ENCODE measurements at places on chromosomes 5 and 9. TPM values are rescaled to one million over a fixed set of nuclear protein-coding genes. Genes with fewer than 3 reads are reported as not detected.

BTNL3 gene
- total RNA-seq, result not detected

PDE8B gene
- not detected for total RNA-seq

SH2D3C gene
- total RNA-seq, result 30.3 TPM

PHF24 gene
- total RNA-seq, result 0.18 TPM

AJM1 gene
- total RNA-seq, result 4.3 TPM

GHR gene
- total RNA-seq, result not detected

STXBP1 gene
- total RNA-seq, result 15.9 TPM

DNA sequence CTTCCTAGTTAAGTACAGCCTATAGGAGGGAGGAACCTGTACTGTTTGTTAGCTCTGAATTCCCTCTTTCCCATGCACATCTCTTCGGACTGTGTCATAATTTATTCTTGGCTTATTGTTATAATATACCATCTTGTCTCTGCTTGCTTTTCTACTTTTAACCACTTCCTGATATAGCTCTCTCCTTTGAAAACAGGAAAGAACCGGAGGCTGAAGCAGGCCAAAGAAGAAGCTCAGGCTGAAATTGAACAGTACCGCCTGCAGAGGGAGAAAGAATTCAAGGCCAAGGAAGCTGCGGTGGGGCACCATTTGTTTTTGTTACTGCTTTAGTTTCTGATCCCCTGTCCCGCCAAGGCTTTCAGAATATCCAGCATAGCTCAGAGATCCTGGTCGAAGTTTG is 4.8 kb downstream of the ATP6V1G1 start:
- H3K4me3 ChIP-seq, result peak overlapping the region; percentile 56
- peak overlapping the region; percentile 93 for H3K27ac ChIP-seq
- H3K27me3 ChIP-seq, result no peaks in the 10 kb centered on the region
- peak; percentile 72 for DNase-seq
- peaks cover 66% of the 10 kb centered on the region for H3K4me1 ChIP-seq
- H3K36me3 ChIP-seq, result peaks cover 75% of the 10 kb centered on the region

GRCh38 chr5:21858441-21858840 is 994.7 kb downstream of the CDH12 start:
- no peak overlapping the region for H3K4me3 ChIP-seq
- H3K27me3 ChIP-seq, result no peaks in the 10 kb centered on the region
- no peak for DNase-seq
- H3K27ac ChIP-seq, result no peak overlapping the region

GRCh38 chr5:127656825-127657224 is 7.9 kb downstream of the CTXN3 start:
- peaks cover 2% of the 10 kb centered on the region for H3K27me3 ChIP-seq
- H3K36me3 ChIP-seq, result no peaks in the 10 kb centered on the region
- no peak overlapping the region for H3K27ac ChIP-seq

DNA sequence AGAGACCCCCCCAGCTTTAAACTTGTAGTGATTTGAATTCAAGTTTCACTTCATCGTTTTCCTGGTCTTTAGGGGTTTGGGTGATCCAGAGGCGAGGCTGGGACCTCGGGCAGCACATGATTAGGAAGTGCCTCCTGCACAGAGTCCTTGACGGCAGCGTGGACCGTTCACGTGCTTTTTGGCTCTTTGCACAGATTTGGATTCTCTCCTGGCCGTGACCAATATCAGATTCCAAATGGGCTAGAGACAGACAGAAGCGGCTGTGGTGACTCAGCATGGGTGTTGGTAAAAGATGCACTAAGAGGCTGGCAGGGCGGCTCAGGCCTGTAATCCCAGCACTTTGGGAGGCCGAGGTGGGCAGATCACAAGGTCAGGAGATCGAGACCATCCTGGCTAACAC is 117.2 kb upstream of the CACNA1B start:
- peaks cover 69% of the 10 kb centered on the region for H3K36me3 ChIP-seq
- H3K27me3 ChIP-seq, result no peaks in the 10 kb centered on the region
- H3K4me1 ChIP-seq, result peaks cover 51% of the 10 kb centered on the region

GRCh38 chr5:179758955-179759354 is 26.3 kb downstream of the MAML1 start:
- peak overlapping the region; percentile 91 for H3K27ac ChIP-seq
- peaks cover 7% of the 10 kb centered on the region for H3K36me3 ChIP-seq
- H3K27me3 ChIP-seq, result no peaks in the 10 kb centered on the region
- peaks cover 73% of the 10 kb centered on the region for H3K4me1 ChIP-seq

- no peak overlapping the region for H3K27ac ChIP-seq
- H3K27me3 ChIP-seq, result peaks cover 14% of the 10 kb centered on the region
- no peaks in the 10 kb centered on the region for H3K36me3 ChIP-seq
- no peak overlapping the region for H3K4me3 ChIP-seq
Measured at GRCh38 chr9:3916984-3917383, 382.9 kb downstream of the GLIS3 start.

DNA sequence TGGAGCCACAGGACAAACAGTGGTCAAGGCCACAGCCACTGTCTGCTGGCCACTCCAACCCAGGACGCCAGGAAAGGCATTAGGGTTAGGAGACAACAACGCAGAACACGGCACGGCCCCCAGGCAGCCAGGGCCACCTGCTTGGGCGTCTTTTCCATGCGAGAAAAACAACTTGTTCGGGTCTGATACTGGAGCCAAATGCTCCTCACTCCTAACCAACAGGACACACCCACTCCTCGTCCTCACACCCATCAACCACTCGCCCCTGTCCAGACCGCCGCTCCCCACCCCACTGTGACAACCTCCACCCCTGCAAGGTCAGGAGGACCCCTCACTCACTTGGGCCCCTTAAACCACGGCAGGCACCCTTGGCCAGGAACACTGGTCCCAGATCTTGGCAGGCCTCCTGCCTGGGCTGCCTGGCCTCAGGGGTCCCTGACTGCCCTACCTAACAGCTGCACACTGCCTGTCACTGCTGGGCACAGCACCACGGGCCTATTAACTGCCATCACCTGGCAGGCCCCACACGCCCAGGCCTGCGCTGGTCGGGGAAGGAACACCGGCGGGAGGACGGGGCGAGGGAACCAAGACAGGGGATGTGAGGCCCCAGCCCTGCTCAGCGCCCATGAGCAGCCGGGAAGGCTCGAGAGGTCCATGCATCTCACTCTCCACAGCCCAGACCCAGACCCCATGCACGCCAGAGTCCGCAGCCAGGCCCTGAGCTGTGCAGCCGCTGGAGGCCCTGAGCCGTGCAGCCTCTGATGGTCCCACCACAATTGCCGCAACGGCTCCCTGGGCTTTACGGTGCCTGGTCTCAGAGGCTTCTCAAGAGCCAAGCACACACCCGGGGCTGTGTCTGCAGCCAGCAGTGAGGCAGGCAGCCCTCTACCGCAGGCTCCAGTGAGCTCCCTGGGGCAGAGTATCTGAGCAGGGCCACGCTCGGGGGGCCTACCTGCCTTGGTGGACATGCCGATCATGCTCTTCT is 13.8 kb downstream of the CLPTM1L start:
- no peaks in the 10 kb centered on the region for H3K27me3 ChIP-seq
- H3K4me1 ChIP-seq, result peaks cover under 1% of the 10 kb centered on the region

DNA sequence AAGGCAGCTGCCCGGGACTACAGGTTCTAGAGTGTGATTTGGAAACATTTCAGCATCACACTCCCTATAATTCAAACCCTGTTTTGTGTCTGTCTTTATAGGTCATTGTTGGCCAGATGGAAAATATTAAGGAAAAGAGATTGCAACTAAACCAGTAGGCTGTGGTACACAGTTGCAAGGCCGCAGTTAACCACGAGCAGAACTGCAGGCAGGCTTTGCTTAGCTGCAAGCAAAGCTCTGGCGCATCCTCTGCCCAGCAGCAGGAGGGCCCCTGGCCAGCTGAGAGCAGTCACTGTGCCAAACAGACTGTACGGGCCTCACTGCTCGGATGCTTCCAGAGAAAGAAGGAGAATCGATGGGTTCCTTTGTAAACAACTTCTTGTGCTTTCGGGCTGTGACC is 204.5 kb downstream of the DENND1A start:
- H3K36me3 ChIP-seq, result peaks cover 42% of the 10 kb centered on the region
- no peaks in the 10 kb centered on the region for H3K27me3 ChIP-seq
- H3K4me1 ChIP-seq, result no peaks in the 10 kb centered on the region
- no peak overlapping the region for H3K4me3 ChIP-seq
- H3K27ac ChIP-seq, result no peak overlapping the region
- DNase-seq, result no peak

- H3K36me3 ChIP-seq, result no peaks in the 10 kb centered on the region
- no peak overlapping the region for H3K27ac ChIP-seq
- no peak for DNase-seq
- peaks cover 5% of the 10 kb centered on the region for H3K4me1 ChIP-seq
- peaks cover 3% of the 10 kb centered on the region for H3K27me3 ChIP-seq
Measured at GRCh38 chr5:133847301-133847700, 121.1 kb downstream of the C5orf15 start.

- H3K27me3 ChIP-seq, result no peaks in the 10 kb centered on the region
- H3K36me3 ChIP-seq, result no peaks in the 10 kb centered on the region
- H3K4me1 ChIP-seq, result no peaks in the 10 kb centered on the region
- no peak for DNase-seq
- H3K27ac ChIP-seq, result no peak overlapping the region
Measured at GRCh38 chr5:167503926-167504720, 787.3 kb upstream of the WWC1 start.

- peaks cover 3% of the 10 kb centered on the region for H3K27me3 ChIP-seq
- no peaks in the 10 kb centered on the region for H3K4me1 ChIP-seq
- no peak overlapping the region for H3K4me3 ChIP-seq
- no peak overlapping the region for H3K27ac ChIP-seq
- no peaks in the 10 kb centered on the region for H3K36me3 ChIP-seq
Measured at GRCh38 chr5:2387634-2388325, 363.7 kb downstream of the IRX2 start.

- H3K4me3 ChIP-seq, result no peak overlapping the region
- H3K27me3 ChIP-seq, result peaks cover 5% of the 10 kb centered on the region
- no peaks in the 10 kb centered on the region for H3K36me3 ChIP-seq
- DNase-seq, result no peak
Measured at GRCh38 chr5:167759057-167759821, 532.2 kb upstream of the WWC1 start.

DNA sequence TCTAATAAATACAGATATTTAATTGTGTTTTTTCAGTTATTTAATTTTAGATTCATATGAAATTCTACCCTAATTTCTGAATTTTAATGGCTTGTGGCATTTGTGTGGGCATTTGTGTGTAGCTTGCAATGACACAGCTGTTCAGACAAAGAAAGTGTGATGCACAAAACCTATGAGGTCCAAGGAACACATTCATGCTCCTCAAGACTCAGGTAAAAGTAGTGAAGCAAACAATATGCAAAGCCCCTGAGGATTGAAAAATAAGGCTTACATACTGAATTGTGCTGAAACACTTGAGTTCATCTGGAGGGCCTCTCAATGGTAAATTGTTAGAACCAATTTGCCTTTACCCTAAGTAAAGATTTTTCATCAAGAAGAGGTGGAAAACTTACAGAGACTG is 28.1 kb downstream of the IL7R start:
- peaks cover 25% of the 10 kb centered on the region for H3K36me3 ChIP-seq
- no peaks in the 10 kb centered on the region for H3K27me3 ChIP-seq

DNA sequence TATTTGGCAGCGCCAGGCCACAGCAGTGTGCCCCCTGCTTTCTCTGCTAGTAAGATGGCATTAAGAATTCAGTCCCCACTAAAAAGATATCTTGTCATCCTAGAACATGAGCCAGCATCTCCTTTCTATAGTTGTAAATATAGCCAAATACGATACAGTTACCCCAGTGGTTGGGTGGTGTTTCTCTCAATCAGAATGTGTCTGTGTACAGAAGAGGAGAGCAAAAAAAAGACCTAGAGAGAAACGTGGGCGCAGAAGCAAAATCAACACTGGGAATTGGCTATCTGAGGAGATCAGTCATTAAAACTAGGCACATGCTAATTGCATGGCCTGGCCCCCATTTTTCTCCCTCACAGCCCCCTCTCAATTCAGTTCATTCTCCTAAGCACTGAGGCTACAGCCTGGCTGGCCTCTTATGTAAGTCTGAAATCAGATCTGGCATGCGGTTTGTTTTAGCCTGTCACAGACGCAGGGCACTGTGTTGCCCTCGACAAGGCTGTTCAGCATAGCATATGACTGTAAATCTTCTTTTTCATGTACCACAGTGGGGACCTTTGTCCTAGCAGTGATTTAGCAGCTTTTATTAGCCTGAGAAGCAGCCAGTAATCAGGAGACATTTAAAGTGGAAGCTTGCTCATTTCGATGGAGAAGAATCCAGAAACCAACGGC is 57.8 kb downstream of the RORB start:
- H3K27me3 ChIP-seq, result peaks cover 3% of the 10 kb centered on the region
- H3K4me1 ChIP-seq, result peaks cover 3% of the 10 kb centered on the region
- no peak overlapping the region for H3K27ac ChIP-seq
- no peak for DNase-seq

GRCh38 chr9:2338777-2339365 is 282.7 kb upstream of the VLDLR start:
- H3K4me1 ChIP-seq, result no peaks in the 10 kb centered on the region
- H3K4me3 ChIP-seq, result no peak overlapping the region
- DNase-seq, result no peak
- peaks cover 7% of the 10 kb centered on the region for H3K27me3 ChIP-seq
- H3K27ac ChIP-seq, result no peak overlapping the region

- H3K36me3 ChIP-seq, result no peaks in the 10 kb centered on the region
- no peak overlapping the region for H3K27ac ChIP-seq
- no peak for DNase-seq
- H3K4me3 ChIP-seq, result no peak overlapping the region
Measured at GRCh38 chr5:88452820-88453219, 184.2 kb upstream of the TMEM161B start.

GRCh38 chr9:87071473-87071872 is 124.2 kb upstream of the GAS1 start:
- H3K4me3 ChIP-seq, result no peak overlapping the region
- no peak for DNase-seq
- no peaks in the 10 kb centered on the region for H3K36me3 ChIP-seq
- H3K27ac ChIP-seq, result no peak overlapping the region
- H3K27me3 ChIP-seq, result peaks cover 9% of the 10 kb centered on the region

- peak; percentile 52 for DNase-seq
- H3K27ac ChIP-seq, result no peak overlapping the region
- no peak overlapping the region for H3K4me3 ChIP-seq
- H3K27me3 ChIP-seq, result peaks cover 10% of the 10 kb centered on the region
- no peaks in the 10 kb centered on the region for H3K36me3 ChIP-seq
- H3K4me1 ChIP-seq, result no peaks in the 10 kb centered on the region
Measured at GRCh38 chr5:42583322-42583721, 160.1 kb downstream of the GHR start.

DNA sequence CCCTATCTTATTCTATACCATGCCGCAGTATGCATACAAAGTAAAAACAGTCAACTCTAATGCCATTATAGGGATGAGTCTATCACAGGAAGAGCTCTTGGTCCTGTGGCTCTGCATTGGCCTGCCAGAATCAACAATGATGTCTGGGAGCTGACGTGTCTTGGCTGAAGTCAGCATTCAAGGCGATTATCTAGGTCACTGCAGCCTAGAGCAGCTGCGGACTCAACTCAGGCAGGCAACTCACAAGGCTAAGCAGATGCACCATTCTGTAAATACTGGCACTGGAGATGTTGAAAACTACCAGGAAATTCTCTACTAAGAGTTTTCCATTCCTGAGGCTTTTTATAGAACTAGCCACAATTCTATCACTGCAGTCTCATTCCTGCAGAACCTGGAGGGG is 13.3 kb downstream of the SPATA9 start:
- H3K36me3 ChIP-seq, result no peaks in the 10 kb centered on the region
- no peaks in the 10 kb centered on the region for H3K4me1 ChIP-seq
- no peak overlapping the region for H3K4me3 ChIP-seq
- H3K27me3 ChIP-seq, result no peaks in the 10 kb centered on the region
- no peak overlapping the region for H3K27ac ChIP-seq
- DNase-seq, result no peak
